Activated CD4-positive, alpha-beta T cell treated with anti-CD3 and anti-CD28 coated beads, Interleukin-2, Interleukin-4, amounts not matched to agents 100 ng/mL and 50 ng/mL, durations not matched to agents 16 hours and 8 hours (primary cell): ENCODE measurements at places on chromosomes 7 and 10.

GRCh38 chr10:62761115-62761514, 43.4 kb upstream of the ADO start:
- no peak for DNase-seq

DNA sequence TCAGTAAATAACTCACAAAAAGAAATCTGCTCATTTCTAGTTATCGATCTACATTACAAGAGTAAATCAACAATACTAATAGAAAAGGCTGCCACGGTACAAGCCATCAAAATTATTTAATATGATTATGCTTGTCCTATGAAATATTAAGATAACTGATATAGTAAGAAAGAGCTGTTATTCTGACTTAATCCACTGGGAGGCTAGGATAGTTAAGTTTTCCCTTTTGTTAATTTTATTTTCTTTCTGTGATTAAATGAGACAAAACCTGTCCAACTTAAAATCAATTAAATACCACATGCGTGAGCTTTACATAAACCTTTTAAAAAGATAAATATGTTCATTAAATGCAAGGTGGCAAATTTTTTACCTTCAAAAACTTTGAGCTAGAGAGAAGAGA, 114.8 kb downstream of the LMBR1 start:
- no peak for DNase-seq

DNA sequence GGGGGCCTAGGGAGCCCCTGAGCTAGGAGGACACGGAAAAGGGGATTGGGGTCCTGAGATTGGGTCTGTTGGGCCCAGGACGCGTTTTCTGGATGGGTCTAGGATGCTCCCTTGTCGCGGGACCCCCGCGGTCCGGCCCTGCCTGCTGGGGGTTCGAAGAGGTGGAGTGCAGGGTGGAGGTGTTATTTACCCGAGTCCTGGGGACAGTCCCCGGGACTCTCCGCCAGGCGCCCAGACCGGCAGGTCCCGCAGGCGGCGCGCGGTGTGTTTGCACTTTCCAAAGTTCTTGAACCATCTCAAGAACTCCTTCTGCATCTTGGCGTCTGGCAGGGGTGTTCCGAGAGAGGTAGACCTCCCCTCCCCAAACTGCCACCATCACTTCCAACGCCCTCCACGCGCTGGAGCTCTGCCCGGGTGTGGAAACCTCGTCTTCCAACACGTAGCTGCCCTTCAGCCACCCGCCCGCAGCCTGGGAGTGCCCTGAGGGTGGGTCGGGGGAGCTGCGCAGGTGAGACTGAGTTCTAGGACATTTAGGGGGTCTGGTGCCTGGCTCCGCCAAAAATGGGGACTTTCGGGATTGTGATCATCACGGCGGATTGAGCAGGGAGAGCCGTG, 569 bp downstream of the CAV1 start:
- DNase-seq: peak; percentile 13

GRCh38 chr10:75542084-75542483, 110.7 kb downstream of the LRMDA start:
- DNase-seq: no peak

DNA sequence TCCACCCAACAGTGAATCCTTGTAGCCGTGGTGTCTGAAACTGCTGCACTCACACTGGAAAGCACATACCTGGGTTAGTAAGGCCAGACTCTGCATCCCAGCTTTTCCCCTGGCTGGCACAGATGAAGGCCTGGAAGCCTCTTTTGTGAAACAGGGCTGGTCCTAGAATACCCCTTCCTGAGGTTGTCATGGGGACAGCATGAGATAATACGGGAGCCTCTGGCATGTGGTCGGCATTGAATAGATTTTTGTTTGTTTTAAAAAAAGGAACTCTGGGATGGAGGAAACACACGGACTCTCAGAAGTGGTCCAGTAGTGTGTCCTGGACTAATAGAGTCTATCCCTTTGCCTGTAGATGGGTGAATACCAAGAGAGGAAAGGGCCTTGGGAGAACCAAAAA, 129.7 kb downstream of the TMEM178B start:
- no peak for DNase-seq

DNA sequence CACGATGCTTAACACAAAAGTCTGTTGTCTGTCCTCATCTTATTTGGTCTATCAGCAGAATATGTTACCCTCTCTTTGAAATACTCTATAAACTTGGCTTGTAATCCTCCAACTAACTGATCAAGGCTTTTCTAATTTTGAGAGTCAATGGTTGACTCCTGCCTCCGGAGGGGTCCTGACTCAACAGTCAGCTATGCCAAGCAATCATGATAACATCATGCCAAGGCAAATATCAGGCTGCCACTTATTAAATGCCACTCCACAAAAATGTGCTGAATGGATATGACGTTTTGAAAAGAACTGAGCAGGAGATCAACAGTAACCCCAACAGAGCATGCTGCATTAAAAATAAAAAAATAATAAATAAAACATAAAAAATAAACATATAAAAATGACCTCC, 116.1 kb downstream of the PARD3 start:
- DNase-seq: no peak

DNA sequence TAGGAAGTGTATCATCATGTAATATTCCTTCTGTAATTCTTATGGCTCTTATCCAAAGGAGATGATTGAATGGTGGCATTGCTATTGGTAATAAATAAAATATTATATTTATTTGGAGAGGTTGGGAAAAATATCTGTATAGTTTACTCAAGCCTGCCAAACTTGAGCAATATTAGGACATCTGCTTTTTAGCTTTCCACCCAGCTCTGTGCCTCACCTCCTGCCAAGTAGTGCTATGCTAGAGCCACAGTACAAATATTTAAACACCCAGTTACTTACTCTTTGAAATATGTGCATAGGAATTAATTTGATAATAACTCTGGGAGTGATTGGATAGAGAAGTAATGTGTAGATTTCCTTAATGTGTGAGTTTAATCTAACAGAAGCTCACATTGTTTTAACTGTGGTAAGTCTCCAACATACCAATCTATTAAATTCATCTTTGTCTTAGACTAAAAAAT, 129.2 kb downstream of the BBS9 start:
- DNase-seq: no peak

DNA sequence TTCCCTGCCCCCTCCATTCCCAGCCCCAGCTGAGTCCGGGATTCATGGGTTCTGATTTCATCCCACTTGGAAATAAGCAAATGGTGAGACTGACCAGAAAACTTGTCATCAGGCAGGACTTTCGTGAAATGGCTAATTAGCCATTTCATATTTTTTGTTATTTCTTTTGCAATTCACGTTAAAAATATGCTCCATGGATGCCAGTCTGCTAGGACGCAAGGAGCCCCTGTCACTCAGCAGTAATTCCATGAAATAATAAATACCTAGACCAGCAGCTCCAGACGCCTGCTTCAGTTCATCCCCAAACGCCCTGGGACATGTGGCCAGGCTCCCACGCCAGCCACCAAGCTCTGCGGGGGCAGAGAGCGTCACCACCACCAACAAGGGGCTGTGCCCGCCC, 111.0 kb downstream of the TRIL start:
- DNase-seq: no peak

GRCh38 chr7:151304856-151305255, 36.8 kb upstream of the NUB1 start:
- no peak for DNase-seq

GRCh38 chr10:93488956-93489528, 6.9 kb upstream of the MYOF start:
- DNase-seq: no peak

DNA sequence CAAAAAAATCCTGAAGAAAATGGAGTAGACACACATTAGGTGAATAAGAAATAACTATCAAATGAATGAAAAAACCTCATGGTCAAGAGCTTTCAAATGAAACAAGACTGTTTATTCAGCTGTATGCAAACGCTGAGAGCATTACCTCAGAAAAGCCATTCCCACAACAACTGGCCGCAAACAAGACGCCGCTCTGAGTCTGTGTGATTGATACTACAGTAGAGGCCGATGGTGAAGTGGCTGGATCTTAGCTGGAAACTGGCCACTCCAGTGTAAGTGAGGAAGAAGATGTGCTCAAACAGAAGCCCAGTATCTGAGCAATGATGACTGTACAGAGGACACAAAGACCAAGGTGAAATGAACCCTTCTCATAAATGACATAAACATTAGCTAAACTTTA, 252.4 kb upstream of the GHITM start:
- DNase-seq: no peak

DNA sequence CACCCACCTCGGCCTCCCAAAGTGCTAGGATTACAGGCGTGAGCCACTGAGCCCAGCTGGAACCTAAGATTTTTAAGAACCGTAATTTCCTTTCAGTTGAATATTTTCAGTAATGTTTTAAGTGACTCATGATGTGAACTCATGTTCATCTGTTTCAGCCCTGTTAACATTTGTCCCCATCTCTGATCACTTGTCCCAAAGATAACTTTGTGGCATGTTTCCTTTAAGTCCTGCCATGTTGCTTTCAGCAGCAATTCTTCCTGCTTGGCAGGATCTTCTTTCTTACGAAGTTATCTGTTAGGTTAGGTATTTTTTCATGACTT, 19.3 kb downstream of the ZRANB1 start:
- DNase-seq: no peak

GRCh38 chr7:125934539-125934938, 1004.9 kb upstream of the POT1 start:
- DNase-seq: no peak

DNA sequence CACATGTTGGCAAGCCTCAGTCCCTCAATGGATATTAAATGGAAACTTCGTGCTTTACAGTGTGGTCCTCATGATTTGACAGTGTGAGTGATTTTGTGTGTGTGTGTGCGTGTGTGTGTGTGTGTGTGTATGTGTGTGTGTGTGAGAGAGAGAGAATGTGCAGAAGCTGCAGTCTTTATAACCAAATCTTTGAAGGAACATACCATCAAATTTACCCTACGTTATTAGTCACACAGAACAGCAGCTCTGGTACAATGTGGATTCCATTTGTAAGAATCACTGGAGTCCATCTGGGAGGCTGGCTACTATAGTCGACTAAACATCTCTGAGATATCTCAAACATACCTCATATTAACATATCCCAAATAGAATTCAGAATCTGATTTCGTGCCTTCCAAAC, 928.0 kb upstream of the POT1 start:
- no peak for DNase-seq

GRCh38 chr7:140028311-140028710, 34.4 kb downstream of the PARP12 start:
- DNase-seq: no peak

GRCh38 chr7:6579446-6579845, 2.2 kb downstream of the ZDHHC4 start:
- DNase-seq: no peak

GRCh38 chr10:42476101-42476500, 162.3 kb downstream of the ZNF33B start:
- no peak for DNase-seq

DNA sequence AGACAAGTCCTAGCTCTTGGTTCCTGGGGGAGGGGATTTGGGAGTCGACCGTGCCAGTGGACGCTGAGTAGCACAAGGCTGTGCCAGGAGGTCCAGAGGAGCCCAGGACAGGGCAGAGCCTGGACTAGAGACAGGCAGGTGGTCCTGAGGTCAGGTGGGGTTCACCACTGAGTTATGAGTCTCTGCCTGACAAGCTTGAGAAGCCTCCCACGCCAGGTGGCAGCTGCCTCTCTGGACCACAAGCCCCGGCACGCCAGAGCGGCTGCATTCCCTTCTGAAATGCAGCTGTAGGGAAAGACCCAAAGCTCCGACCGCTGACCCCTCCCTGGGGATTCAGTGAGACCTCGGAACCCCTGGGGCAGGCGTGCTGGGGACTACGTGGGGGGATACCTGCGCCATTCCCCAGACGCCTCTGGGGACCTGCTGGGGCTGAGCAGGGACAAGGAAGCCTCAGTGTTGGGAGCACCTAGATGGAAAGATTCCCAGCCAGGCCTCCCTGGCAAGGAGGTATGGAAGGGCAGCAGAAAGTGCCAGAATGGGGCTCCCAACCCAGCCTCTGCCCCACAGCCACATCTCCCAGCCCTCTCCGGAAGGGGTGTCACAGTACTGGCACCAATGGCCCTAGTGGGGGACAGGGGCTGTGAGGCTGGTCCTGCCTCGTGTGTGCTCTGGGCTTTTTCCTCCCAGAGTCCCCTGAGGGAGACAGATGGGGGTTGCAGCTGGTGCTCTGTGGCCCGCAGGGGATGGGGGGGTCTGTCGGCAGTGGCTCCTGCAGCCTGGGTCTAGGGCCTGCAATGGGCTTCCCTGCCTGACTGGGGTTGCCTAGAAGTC, 29.0 kb downstream of the PDGFA start:
- no peak for DNase-seq

- DNase-seq: no peak
Observed at GRCh38 chr7:107643407-107643806, 17.2 kb upstream of the SLC26A4 start.

GRCh38 chr7:122487131-122487530, 182.6 kb upstream of the FEZF1 start:
- no peak for DNase-seq

DNA sequence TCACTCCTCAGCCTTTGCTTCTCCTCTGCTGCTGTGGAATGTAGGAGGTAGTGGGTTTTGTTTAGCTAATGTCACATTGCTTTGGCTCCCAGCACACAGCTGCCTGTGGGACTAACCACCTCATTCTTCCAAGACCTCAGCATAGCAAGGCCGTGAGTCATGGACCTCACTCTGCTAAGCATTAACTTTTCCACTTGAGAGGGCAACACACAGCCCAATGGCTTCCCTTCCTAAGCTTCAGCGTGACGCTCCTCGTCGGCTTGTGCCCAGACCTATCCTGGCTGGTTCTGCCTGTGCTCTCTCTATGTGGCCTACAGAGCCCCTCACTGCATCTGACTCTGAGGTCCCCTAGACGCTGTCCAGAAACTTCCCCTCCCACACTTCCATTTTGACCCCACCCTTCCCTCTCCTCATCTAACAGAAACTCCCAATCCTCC, 23.3 kb downstream of the MYOF start:
- no peak for DNase-seq

GRCh38 chr7:11587048-11587447, 244.9 kb downstream of the THSD7A start:
- DNase-seq: no peak

GRCh38 chr10:13349463-13350274, 1.6 kb upstream of the SEPHS1 start:
- DNase-seq: peak; percentile 16

DNA sequence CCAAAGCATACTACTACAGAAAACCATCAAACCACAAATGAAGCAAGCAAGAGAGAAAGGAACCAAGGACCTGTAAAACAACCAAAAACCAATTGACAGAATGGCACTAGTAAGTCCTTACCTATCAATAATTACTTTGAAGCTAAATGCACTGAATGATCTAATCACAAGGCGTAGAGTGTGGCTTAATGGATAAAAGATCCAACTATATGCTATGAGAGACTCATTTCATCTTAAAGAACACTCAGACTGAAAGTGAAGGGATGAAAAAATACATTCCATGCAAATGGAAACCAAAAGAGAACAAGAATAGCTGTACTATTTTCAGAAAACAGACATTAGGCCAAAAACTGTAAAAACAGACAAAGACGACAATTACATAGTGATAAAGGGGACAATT, 70.7 kb downstream of the CRPPA start:
- no peak for DNase-seq

GRCh38 chr7:34160261-34160752, 255.0 kb downstream of the BMPER start:
- no peak for DNase-seq

GRCh38 chr7:51134013-51134441, 182.6 kb downstream of the COBL start:
- no peak for DNase-seq

- no peak for DNase-seq
Observed at GRCh38 chr7:155470686-155471638, 13.0 kb downstream of the EN2 start.
